ENCODE measurements at places on chromosomes 4 and X.

- DNase-seq: no peak
These were observed 57.1 kb downstream of the TMEM131L start for GRCh38 chr4:153523164-153523796.

DNA sequence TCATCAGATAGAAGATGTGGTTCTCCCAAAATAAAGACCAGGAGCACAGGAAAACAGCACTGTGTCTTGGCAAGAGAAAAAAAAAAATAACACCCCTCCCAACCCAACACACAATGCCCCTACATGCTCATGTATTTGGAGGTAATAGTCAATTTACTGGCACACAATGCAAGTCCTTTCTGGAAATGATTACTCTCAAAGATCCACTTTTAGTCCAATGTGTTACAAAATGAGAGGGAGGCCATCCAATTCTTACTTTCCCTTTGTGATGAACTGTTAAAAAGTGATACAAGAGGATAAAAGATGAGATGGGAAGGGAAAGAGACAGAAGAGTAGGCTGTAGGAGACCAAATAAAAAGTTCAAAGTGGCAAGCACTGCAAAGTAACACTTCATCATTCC is 180.3 kb upstream of the DKK2 start:
- DNase-seq: no peak

DNA sequence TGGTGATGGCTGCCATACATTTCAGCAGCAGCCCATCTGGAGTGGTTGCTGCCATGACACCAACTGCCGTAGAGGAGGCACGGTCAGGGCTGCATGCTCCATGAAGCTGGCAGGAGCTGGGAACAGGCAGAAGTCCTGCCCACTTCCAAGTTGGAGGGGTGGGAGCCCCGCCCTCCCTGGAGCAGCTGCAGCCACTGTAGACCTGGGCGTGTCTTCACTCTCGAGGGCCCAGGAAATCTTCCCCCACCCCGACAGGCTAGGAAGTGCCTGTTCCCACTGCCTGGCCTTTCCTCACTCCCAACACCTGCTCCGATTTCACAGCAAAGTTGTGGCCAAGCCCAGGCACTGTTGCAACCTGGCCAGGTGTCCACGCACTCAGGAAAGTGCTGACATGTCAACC is 42.3 kb downstream of the NALF2 start:
- no peak for DNase-seq

DNA sequence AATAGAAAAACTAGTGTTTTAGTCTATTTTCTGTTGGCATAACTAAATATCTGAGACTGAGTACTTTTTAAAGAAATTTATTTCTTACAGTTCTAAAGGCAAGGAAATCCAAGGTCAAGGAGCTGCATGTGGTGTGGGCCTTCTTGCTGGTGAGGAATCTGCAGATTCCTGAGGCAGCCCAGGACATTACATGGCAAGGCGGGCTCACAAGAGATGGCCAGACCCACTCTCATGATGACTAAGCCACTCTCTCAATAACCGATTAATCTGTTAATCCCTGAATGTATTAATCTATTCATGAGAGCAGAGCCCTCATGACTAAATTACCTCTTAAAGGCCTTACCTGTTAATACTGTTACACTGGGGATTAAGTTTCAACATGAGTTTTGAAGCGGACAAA is 340.8 kb downstream of the GRXCR1 start:
- no peak for DNase-seq

GRCh38 chr4:165027762-165028402 is 3.9 kb upstream of the TRIM60 start:
- no peak for DNase-seq

GRCh38 chr4:75644095-75644494 is 13.8 kb upstream of the CDKL2 start:
- no peak for DNase-seq

DNA sequence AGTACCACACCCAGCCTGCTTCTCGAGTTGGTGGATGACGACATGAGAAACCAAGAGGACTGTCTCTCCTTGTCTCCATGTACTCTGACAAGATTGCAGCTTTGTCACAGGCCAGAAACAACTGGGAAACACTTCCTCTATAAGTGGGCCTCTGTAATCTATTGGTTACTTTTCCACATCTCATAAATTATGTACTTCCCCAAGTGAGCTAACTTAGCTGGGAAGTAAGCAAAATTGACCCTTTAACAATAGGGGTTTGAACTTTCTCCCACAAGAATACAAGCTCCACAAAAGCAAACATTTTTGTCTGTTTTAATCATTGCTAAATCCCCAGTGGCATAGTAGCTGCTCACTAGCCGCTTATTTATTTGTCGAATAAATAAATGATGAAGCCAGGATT is 14.1 kb upstream of the USO1 start:
- no peak for DNase-seq

- no peak for DNase-seq
These were observed 188.2 kb downstream of the ARAP2 start for GRCh38 chr4:36056136-36056535.

DNA sequence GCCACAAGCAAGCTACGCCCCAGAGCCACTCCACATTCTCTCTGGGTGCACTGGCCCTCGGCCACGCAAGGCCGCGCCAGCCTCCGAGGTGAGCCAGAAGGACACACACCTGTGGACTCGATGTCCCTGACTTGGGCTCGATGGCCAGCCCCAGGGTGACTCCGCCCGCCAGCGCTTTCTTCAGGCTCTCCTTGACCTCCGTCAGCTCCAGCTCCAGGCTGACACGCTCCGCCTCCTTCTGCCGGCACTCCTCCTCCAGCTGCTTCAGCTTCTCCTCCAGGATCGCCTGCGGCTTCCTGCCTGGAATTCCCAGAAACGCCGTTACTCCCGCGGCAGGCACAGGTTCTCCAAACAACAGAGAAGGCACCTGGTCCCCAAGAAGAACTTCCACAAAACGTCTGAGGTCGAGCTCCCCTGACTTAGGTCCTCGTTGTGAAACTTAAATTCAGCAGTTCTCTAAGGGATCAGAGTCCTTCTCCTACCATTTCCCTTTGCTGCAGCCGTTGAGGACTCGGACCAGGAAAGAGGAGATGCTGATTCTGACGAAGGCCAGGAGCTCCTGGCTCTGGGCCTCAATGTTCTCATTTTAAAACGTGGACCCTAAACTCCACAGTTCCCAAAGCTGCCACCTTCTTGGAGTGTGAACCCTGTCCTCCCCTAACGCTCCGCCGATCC is 166.8 kb downstream of the AFAP1 start:
- DNase-seq: no peak

DNA sequence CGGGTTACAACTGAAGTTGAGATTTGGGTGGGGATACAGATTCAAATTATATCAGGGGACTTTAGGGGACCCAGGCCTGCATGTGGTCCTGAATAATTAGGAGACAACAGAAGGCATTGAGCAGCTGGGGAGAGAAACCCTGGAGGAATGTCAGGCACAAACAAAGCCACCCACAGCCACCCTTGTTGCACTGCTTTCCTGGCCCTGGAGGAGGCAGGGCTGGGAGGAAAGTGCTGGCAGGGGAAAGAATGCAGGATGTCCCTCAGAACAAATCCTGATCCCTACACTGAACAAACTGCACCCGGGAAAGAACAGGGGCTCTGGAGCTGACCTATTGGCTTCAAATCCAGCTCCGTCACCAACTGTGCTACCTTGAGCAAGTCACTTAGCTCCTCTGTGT is 214.1 kb upstream of the ATP6AP2 start:
- no peak for DNase-seq

DNA sequence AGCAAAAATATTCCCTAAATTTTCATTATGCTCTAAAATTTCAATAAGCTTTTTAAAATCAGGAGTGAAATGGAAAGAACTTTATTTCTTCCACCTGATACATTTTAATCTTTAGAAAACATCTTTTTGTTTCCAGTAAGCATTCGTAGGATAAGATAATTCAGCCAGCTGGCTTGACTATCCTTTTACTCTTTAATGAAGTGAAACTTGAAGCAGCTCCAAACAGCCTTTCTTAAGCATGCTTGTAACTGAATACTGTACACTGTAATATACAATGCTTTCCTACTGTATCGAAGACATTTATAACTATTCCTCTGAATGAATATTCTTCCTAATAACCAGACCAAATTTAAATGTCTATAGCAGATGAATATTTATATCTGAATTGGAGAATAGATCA is 98.8 kb downstream of the KLHL4 start:
- peak; percentile 1 for DNase-seq

DNA sequence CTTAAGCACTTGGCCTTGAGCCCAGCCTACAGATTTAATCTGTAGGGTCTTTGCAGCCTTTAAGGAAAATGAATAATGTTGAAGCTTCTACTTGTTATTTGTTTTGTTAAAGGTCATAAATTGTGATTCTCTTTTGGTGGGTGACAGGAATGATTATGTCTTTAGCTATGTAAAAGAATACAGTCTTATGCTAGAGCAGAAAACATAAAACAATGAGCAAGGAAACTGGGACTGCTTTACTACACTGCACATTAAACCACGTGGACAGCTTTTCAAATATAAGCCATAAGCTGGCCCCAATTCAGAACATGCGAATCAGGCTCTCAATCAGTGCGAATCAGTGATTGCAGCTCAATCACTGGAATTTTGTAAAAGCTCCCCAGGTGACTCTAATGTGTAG is 40.9 kb upstream of the TBC1D19 start:
- no peak for DNase-seq

DNA sequence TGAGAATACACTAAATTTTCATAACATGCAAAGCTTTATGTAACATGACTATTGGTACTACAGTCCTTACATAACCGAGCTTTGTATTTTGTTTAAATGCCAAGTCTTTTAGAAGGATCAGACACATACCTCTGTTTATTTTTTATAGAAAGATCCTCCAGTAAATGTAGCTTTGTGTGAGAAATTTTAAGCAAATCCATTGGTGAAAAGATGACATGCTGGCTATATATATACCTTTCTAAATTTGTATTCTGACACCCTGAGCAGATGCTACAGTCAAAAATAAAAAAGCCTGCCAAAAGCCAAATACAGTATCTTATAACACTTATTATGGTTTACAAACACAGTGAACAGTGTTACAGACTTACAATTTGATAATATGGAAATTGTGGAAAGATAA is at the start of gene YIPF7:
Gene YIPF7 (minus strand): TSS at position 201 of the 400 bp plus-strand sequence. CDS start 1,525 bp downstream, outside the sequence.
- no peak for DNase-seq

- peak; percentile 55 for DNase-seq
These were observed 4.2 kb upstream of the PDHA2 start for GRCh38 chr4:95835672-95836071.

GRCh38 chr4:115249808-115250207 is 136.4 kb upstream of the NDST4 start:
- no peak for DNase-seq

GRCh38 chr4:185396724-185397385 is at the start of gene ANKRD37:
ANKRD37 (plus strand) TSS chr4:185396841; CDS start chr4:185396924, 83 bp downstream.
- peak; percentile 63 for DNase-seq

GRCh38 chr4:97720869-97721432 is 422.3 kb downstream of the STPG2 start:
- DNase-seq: peak; percentile 75

- no peak for DNase-seq
These were observed 196.9 kb downstream of the ANAPC10 start for GRCh38 chr4:144901141-144901540.

DNA sequence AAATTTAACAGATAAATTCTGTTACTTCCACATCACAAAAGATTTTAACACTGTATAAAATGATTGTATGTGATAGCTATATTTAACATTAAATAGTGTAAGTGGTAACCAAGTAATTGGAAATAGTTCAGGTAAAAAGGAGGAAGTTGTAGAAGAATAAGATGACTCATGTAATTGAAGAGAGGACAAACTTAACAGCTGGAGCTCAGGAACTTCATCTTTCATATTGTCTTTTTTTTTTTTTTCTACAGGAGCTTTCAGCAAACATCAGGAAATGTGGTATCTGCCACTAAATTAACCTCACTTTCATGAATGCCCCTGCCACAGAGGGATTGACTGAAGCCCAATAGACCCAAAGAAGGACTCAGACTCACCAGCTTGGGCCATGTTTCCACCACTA is 188.4 kb upstream of the VEGFC start:
- no peak for DNase-seq

- no peak for DNase-seq
These were observed 73.9 kb downstream of the SYNPO2 start for GRCh38 chr4:118962540-118962939.

GRCh38 chr4:156419080-156419685 is 465.5 kb upstream of the CTSO start:
- DNase-seq: no peak

DNA sequence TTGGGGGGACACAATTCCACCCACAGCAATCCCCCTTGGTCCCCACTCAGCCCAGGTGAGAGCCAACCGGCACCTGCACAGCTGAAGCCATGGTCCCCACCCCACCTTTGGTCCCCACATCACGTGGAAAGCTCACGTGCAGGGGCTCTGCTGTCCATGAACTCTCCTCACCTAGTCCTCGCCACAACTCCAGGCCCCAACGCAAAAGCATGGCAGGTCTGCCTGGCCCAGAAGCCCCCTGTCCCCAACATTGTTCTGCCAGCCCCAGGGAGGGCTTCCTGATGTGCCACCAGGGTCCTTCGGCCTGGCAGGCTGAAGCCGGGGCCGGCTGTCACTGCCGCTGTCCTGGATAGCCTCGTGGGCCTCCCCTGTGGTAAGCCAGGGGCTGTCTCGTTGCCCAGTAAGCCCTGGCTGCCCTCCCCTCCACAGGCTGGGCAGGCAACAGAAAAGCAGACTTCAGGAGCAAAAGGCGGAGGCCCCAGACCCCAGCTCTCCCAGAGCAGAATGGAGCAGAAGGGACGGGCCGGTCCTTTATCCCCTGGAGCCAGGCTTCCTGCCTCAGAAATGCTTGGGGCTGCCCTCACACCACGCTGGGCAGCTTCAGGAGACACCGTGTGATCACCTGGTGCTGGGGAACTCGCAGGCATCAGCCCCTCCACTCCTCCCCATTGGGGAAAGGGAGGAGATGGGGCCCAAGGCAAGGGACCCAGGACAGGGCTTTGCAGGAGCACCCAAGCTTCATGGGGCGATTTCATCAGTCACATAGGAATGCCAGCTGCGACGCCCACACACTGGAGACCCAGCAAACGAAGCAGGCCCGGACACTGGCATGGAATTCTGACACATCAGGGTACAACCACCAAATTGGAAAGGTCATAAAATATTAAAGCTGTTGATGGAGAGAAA is 103.7 kb downstream of the ADRA2C start:
- DNase-seq: no peak

- no peak for DNase-seq
These were observed 516 bp upstream of the COX18 start for GRCh38 chr4:73070074-73070390.

- DNase-seq: no peak
These were observed 140.8 kb downstream of the FRAS1 start for GRCh38 chr4:78197947-78198346.

GRCh38 chr4:108042927-108043326 is 53.2 kb downstream of the HADH start:
- DNase-seq: no peak

GRCh38 chrX:45750639-45751038 is 550.0 kb upstream of the DIPK2B start:
- DNase-seq: no peak

DNA sequence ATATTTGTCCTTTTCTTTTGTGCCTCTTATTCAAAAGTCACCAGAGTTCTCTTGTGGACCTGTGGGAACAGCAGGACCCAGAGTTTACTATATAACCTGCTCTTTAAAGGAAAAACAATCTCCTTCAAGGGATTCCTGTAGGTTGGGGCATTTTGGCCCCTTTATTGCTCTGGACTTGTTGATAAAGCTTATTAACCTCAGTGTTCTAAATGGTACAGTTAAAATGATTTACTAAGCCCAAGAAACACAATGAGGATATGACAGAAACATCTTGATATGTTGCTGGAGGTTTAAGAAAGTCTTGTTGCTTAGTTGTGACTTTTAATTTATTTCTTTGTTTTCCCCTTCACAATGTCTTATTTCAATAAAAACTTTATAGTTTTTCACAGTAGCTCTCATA is 46.8 kb downstream of the SLIT2 start:
- DNase-seq: no peak
